Mucosa of descending colon (tissue), 3 donors: ENCODE measurements at places on chromosomes 2 and 18. TPM values are rescaled to one million over a fixed set of nuclear protein-coding genes. Genes with fewer than 3 reads are reported as not detected.
A peak's percentile ranks its signal among the peaks of the same experiment; 100 is the strongest.

The BBS5 gene
- 4.4 TPM for total RNA-seq

The XDH gene
- total RNA-seq, result 40.7 TPM

The TRIM54 gene
- not detected for total RNA-seq

The C1QL2 gene
- total RNA-seq, result not detected

The KATNAL2 gene
- 3.1 TPM for total RNA-seq

GRCh38 chr2:69292256-69292655 lies 94.8 kb downstream of the GFPT1 start:
- DNase-seq, result no peak

DNA sequence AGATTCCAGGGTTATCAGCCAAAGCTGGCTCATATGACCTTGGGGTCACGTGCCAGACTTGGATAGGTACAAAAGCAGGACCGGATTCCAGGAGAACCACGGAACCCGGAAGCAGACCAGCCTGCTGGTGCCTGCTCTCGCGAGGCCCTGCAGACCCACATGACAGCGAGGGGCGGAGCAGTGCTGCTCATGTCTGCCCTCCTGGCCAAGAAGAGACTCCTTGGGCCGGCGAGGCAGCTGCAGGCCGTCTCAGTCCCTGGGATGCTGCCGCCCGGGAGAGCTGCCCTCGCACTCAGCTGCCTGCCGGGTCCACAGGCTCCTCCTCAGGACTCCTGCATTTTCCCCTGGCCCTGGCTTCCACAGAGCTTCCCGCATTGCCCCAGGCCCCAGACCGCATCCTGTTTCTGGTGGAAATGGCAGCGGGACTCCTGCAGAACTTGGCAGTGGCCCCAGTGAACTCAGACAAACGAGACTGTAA lies 739.5 kb downstream of the SOCS6 start:
- DNase-seq, result no peak

DNA sequence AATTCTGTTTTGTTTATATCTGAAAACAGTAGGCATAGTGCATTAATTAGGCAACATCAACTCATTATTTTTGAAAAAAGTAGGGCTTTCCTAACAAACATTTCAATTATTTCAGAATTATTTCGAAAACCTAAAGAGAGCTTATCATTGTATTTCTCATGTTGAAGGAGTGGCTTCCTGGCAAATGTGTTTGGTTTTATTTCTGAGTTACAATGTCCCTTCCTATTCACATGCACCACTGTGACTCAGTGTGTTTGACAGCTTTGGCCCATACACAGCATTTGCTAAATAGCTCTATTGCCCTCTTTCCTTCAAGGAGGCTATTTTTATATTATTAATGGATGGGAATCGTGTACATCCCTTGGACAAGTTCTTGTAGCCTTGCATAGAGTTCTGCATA lies 205.9 kb downstream of the PTGR3 start:
- DNase-seq, result no peak

DNA sequence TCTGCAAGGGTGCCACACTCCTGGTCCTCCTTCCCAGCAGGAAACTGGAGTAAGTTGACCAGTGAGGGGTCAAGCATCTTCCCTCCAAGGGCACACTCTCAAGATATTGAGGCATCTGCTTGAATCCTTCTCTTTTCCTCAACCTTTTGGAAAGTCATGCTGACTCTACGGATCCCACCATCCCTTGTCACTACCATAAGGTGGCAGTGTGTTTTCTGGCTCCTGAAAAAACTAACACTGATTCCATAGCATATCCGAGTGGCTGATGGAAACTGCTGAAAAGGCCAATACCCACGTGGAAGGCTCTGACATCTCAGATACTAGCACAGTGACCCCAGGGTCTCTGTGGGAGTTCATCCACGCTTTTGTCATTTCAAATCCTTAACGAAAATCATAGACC lies 37.1 kb downstream of the GPR45 start:
- DNase-seq, result no peak

GRCh38 chr2:232502911-232503808 lies 15.5 kb upstream of the ECEL1 start:
- DNase-seq, result peak; percentile 36

GRCh38 chr2:36530178-36530982 lies 67.6 kb downstream of the FEZ2 start:
- no peak for DNase-seq

- no peak for DNase-seq
These were observed 42.8 kb downstream of the CCDC102B start for GRCh38 chr18:68840554-68841263.

- DNase-seq, result no peak
These were observed 434.7 kb downstream of the EPHA4 start for GRCh38 chr2:221137385-221137784.

DNA sequence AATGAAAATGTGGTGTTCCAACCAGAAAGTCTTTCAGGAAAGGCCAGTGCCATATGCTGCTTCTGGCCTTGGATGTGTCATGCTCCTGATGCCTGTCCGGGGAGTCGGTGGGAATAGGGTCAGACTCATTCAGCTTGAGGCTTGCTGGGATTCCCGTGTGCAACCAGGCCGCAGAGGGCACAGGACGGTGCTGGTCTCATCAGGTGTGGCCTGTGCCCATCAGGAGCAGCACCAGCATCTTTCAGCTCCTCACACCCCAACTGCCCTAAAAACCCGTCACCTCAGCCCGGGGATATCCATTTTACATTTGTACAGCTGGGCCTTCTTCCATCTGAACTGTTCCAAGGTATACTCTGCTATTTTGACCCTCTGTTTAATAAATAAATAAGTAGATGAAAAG lies 13.3 kb upstream of the CNNM3 start:
- no peak for DNase-seq

DNA sequence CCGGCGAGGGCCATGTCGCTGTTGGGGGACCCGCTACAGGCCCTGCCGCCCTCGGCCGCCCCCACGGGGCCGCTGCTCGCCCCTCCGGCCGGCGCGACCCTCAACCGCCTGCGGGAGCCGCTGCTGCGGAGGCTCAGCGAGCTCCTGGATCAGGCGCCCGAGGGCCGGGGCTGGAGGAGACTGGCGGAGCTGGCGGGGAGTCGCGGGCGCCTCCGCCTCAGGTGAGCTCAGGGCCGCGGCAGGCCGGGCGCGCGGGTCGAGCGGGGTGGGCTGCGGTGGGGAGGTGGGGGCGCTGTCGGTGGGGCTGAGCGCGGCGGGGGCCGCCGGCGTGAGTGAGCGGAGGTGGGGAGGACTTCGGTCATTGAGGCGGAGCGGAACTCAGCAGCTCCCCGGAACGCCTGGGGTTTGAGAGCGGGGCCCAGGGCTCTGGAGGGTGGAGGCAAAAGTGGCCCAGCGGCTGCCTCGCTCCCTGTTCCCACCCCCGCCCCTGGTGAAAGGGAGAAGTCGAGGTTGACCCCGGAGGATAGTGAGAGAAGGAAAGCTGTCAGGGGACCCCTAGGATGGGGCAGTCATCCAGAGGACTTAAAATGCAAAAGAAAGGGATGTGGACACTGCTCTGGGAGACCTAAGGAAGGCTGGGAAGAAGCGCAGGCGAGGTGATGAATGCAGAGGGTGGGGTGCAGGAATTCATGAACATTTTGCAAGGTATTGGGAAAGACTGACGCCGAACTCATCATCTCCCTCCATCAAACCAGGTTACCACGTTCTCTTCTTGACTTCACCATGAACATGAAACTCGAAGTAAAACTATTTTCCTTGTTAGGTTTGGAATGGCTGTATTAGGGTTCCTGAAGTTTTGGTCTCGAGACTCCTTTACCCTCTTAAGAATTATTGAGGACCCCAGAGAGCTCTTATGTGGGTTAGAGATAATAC lies 633 bp downstream of the MALT1 start:
- DNase-seq, result no peak

DNA sequence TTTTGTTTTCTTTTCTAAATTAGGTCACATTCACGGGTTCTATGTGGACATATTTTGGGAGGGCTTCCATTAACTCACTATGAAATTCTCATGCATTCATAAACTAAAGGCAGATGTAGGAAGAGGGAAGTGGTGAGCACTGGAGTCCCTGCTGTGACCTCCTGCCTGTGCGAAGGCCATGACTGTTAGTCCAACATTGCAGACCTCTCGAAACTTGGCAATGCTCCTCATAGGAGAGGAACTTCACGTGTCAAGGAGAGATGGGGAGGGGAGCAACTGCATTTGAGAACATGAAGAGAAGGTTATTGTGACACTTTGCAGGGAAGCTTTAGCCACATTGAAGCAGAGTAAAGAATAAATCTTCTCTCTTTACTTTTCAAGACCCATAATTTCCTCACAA lies 126.4 kb upstream of the HNMT start:
- no peak for DNase-seq

- peak; percentile 28 for DNase-seq
These were observed 558 bp upstream of the CYP26B1 start for GRCh38 chr2:72148003-72148836.

- peak; percentile 63 for DNase-seq
These were observed 75.7 kb upstream of the TFCP2L1 start for GRCh38 chr2:121360566-121361300.

- DNase-seq, result no peak
These were observed 461.4 kb downstream of the GALR1 start for GRCh38 chr18:77711096-77711495.

GRCh38 chr2:206619011-206619410 lies 23.3 kb upstream of the FAM237A start:
- no peak for DNase-seq

- DNase-seq, result no peak
These were observed 234.3 kb upstream of the HS6ST1 start for GRCh38 chr2:128552806-128553551.

GRCh38 chr2:231413921-231414476 lies 18.5 kb downstream of the B3GNT7 start:
- DNase-seq, result no peak

GRCh38 chr2:125573432-125573831 lies 1082.5 kb upstream of the GYPC start:
- no peak for DNase-seq

DNA sequence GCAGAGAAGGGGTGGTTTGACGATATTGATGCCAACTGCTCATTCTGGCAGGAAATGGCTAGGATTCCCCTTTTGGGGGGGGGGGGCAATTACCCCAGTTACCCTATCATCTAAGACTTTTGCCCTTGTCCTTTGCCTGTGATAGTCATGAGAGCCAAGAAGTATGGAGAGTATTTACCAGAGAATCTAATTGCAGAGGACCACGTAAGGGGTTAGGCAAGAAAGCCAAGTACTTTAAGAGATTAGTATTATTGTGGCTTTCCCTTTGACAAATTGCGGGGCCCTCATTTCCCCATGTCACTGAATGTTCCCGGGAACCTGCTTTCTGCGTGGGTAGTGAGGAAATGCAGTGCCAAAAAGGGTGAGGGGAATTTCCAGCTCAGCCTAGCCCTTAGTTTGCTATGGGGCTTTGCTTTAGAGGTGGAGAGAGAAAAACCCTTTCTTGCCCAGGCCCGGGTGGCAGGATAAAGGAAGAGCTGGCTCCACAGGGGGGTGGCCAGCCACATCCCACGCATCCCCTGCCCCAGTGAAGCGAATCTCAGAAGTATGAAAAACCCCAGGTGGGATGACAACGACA lies 1.5 kb downstream of the AQP4 start:
- DNase-seq, result no peak

GRCh38 chr18:26383454-26384270 lies 157.4 kb downstream of the TAF4B start:
- DNase-seq, result no peak

- no peak for DNase-seq
These were observed 61.4 kb upstream of the ASAP2 start for GRCh38 chr2:9145109-9145751.

- DNase-seq, result no peak
These were observed 246.6 kb downstream of the SETBP1 start for GRCh38 chr18:44927127-44927849.

DNA sequence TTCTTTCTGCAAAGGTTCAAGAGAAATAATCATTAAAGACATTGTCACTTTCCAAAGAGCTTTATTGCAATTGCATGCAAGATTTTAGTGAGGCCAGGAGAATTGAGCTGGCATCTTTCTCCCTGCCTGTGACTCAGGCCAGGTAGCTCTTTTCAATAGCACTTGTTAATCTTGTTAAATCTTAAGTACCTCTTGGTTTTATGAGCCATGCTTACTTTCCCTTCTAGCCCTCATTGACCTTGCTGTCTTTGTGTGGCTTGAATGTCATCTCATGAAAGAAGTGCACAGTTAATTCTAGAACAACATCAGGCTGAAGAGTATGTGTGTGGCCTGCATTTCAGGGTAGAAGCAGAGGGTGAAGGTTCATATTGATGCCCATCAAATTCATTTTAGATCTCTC lies 14.8 kb upstream of the LGALSL start:
- no peak for DNase-seq

GRCh38 chr2:190583507-190584337 lies 49.2 kb upstream of the NEMP2 start:
- DNase-seq, result peak; percentile 45

DNA sequence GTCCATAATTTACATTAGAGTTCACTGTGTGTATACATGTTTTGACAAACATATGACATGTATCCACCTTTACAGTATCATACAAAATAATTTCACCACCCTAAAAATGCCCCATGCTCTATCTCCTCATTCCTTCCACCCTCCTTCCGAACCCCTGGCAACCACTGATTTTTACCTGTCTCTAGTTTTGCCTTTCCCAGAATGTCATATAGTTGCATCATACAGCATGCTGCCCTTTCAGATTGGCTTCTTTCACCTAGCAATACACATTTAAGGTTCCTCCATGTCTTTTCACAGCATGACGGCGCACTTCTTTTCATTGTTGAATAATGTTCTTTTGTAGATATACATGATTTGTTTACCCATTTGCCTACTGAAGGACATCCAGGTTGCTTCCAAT lies 10.4 kb downstream of the LRPPRC start:
- DNase-seq, result no peak

DNA sequence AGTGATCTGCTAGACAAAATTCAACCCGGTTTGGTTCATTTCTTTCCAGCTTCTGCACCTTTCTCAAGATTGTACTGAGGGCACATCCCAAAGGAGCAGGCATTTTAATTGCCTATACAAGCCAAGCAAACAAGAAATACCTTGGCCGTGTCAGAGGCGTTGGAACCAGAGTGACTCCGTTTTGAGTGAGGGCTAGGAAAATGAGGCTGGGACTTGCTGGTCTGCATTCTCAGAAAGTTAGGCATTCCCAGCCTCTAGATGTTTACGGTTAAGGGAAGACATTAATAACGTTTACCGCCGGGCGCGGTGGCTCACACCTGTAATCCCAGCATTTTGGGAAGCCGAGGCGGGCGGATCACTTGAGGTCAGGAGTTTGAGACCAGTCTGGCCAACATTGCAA lies 1.5 kb upstream of the GEMIN6 start:
- DNase-seq, result no peak
